ENCODE measurements at places on chromosomes 16 and 17. TPM values are rescaled to one million over a fixed set of nuclear protein-coding genes. Genes with fewer than 3 reads are reported as not detected.

Gene CIBAR2
- total RNA-seq = not detected

DNA sequence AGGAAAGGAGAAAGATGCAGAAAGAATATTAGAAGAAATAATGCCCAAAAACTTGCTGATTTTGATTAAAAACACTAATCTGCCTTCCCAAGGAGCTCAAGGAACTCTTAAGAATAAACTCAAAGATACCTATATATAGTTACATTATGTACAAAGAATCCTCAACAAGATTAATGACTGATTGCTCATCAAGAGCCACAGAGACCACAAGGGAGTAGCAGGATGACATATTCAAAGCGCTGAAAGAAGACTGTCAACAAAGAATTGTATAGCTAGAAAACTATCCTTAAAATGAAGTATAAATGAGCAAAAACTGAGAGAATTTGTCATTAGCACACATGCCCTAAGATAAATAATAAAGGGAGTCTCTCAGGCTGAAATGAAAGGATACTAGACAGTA lies 6.2 kb downstream of the LPCAT2 start:
- DNase-seq = peak; percentile 67
- H3K27ac ChIP-seq = peak overlapping the region; percentile 59
- no peak overlapping the region for H3K4me3 ChIP-seq
- H3K36me3 ChIP-seq = no peaks in the 10 kb centered on the region

Gene CMTM2
- not detected for total RNA-seq

DNA sequence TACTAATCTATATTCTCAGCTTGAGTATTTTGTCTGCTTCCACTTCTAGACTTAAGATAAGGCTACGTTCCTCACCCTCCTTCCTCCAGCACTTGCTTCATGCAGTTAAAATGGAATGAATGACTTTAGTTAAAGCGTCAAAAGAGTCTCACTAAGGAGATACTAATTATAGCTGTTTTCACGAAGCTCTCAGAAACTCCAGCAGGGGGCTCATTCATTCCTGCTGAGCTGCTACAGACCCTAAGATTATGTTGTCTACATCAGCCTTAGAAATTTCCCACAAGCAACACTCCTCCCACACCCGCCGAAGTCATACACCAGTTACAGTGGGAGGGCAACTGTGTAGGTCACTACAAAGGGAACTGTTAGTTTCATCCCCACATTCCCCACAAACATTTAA lies 57.0 kb upstream of the KIFC3 start:
- no peaks in the 10 kb centered on the region for H3K36me3 ChIP-seq
- H3K27ac ChIP-seq = no peak overlapping the region
- DNase-seq = peak; percentile 52
- peaks cover 5% of the 10 kb centered on the region for H3K4me1 ChIP-seq
- H3K27me3 ChIP-seq = no peaks in the 10 kb centered on the region

Gene PRSS36
- total RNA-seq = 0.19 TPM

Gene GAS2L2
- total RNA-seq = 0.07 TPM

Gene CYGB
- total RNA-seq = 29.2 TPM

- H3K27me3 ChIP-seq = no peaks in the 10 kb centered on the region
- H3K36me3 ChIP-seq = no peaks in the 10 kb centered on the region
- H3K4me3 ChIP-seq = no peak overlapping the region
These were observed 372.9 kb downstream of the CDH13 start for GRCh38 chr16:82999711-83000110.

DNA sequence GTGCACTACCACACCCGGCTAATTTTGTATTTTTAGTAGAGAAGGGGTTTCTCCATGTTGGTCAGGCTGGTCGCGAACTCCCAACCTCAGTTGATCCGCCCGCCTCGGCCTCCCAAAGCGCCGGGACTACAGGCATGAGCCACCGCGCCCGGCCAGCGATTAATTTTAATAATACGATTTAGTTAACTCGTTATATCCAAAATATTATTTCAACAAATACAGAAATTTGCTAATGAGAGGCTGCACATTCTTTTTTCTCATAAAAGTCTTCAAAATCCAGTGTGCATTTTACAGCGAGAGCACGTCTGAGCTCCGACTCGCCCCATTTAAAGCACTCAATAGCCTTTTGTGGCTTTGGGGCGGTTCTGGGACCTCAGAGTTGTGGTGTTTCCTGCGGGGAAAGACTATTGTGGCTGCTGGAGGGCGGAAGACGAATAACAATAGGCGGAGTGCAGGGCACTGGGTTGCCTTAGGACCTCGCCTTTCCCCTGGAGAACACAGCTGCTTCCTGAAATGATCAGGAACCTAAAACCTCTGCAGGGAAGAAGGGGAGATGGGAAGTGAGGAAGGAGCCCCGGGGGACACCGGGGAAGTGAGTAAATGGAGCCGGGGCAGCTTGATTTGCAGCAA lies 2.9 kb upstream of the ZSCAN10 start:
- no peak overlapping the region for H3K4me3 ChIP-seq
- peaks cover 14% of the 10 kb centered on the region for H3K27me3 ChIP-seq
- H3K27ac ChIP-seq = no peak overlapping the region
- no peak for DNase-seq
- peaks cover 6% of the 10 kb centered on the region for H3K4me1 ChIP-seq

DNA sequence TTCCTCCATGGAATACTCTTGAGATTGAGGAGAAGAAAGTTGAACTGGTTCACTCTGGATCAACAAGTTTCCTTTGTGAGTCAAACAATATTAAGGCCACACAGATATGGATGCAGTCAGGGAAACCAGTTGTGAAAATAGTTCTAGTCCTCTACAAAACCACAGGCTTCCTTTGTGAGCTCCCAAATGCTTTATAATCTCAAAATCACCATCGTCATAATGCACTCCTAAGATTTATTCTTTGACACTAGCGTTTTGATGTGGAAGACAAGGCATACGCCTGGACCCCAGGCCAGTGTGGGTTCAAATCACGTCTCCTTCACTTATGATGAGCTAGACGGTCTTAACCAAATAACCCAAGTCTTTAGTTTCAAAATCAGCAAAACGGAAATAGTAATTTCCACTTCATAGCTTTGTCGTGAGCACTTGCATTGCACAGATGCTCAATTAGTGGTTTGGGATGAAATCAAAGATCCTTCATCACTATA lies 142.6 kb downstream of the STX8 start:
- no peaks in the 10 kb centered on the region for H3K4me1 ChIP-seq
- no peaks in the 10 kb centered on the region for H3K36me3 ChIP-seq
- no peak overlapping the region for H3K27ac ChIP-seq
- no peaks in the 10 kb centered on the region for H3K27me3 ChIP-seq

Gene C16orf92
- total RNA-seq = not detected

Gene LDHD
- total RNA-seq = not detected

DNA sequence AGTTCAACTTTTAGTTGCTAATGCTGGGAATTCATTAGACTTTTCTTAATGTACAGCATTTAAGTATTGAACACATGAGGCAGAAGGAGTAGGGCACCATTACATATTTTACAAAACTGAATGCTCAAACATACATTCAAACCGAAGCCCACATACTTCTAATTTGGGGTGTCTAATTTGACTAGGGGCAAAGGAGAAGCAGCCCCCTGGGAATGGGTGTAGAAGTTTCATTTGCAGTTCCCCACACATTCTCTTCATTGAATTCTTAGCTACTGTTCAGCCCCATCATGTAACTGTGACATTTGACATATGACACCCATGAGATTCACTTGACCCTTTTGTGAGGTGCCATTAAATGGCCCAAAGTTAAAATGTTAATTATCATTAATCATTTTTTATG lies 16.4 kb downstream of the IRX6 start:
- no peak for DNase-seq
- no peaks in the 10 kb centered on the region for H3K4me1 ChIP-seq
- no peak overlapping the region for H3K4me3 ChIP-seq
- H3K27ac ChIP-seq = no peak overlapping the region

- H3K4me3 ChIP-seq = no peak overlapping the region
- no peaks in the 10 kb centered on the region for H3K36me3 ChIP-seq
- H3K4me1 ChIP-seq = no peaks in the 10 kb centered on the region
These were observed 28.5 kb downstream of the CYTH1 start for GRCh38 chr17:78753316-78754250.

Gene SPNS2
- total RNA-seq = 4.3 TPM

Gene ENO3
- total RNA-seq = 12.7 TPM

DNA sequence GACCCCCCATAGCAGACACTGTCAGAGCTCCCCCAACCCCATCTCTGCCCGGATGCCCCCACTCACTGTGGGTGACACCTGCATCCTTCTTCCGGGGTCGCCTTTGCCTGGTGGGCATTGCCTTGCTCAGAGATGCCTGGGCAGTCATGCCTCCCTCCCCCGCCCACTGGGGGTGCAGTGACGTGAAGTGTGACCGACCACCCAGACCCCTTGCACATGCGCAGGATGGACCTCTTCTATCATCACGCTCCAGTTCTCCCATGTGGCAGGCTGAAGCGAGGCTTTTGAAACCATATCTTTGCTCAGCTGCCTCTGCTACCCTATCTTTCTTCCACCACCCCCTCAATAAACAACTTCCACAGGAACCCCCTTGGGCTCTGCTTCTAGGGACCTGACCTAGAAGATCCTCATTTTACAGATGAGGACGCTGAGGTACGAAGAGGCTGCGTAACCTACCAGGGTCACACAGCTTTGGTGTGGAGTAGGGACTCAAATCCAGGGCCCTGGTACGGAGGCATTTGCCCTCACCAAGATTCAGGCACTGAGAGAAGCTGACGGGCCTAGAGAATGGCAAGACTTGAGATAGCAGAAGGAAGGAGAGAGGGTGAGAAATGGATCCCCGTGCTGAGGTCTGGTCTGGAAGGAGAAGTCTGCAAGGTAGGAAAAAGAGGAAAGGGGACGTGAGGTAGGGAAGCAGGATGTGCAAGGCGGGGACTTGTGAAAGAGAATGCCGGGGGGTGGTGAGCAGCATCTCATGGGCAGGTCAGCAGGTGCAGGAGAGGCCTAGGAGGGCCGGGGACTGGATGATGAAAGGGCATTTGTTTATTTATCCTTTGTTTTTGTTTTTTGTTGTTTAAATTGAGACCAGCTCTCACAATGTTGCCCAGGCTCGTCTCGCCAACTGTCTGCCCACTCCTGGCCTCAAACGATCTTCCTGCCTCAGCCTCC lies 14.4 kb downstream of the NLRC5 start:
- no peak overlapping the region for H3K27ac ChIP-seq
- H3K27me3 ChIP-seq = no peaks in the 10 kb centered on the region
